ENCODE measurements at places on chromosomes 1 and 21.

- DNase-seq = peak; percentile 35
Observed at GRCh38 chr1:41918450-41919043, at the start of gene HIVEP3. HIVEP3 (minus strand) TSS chr1:41918922.

DNA sequence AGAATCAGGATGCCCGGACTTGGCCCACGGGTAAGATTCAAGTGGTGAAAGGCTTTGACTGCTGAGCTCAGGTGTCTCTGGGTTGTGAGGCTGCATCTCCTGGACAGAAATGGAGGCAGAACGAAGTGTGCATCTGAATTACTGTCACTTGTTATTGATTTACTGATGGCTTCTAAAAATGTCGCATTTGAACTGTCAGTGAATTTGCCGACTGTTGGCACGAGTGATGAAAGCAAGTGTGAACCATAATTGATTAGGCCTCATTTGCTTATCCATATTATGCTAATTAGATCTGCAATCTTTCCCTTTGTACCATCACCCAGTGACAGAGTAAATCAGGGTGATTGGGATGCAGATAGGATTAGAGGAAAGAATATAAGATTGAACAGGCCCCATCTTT, 252.4 kb downstream of the NUF2 start:
- no peak for DNase-seq

DNA sequence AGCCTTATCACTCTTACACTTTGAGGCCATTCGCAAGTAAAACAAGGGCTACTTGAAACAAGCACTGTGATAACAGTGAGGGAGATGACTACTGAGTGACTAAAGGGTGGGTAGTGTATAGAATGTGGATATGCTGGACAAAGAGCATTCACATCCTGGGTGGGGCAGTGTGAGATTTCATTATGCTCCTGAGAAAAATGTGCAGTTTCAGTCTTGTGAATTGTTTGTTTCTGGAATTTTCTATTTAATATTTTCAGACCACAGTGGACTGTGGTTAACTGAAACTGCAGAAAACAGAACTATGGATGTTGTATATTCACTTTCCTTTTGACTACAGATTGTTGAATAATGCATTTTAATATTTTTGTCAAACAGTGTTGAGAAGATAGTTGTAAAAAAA, 25.1 kb upstream of the B3GALT2 start:
- DNase-seq = peak; percentile 77

DNA sequence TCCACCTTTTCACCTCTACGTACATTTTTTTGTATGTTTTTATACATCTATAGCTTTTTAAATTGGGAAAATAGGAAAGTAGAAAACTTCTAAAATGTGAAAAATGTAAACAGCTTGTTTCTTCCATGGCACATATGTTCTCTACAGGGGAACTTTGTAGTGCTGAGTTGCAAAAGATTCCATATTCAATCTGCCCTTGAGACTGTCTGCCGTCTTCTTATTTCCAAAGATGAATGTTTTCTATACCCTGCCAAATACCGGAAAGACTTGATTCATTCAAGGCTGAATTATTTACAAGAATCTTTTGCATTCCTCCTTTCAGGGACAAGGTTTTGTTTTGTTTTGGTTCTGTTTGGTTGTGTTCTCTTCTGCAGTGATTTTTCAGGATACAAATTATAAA, 1334.5 kb upstream of the ADGRL4 start:
- DNase-seq = peak; percentile 2

DNA sequence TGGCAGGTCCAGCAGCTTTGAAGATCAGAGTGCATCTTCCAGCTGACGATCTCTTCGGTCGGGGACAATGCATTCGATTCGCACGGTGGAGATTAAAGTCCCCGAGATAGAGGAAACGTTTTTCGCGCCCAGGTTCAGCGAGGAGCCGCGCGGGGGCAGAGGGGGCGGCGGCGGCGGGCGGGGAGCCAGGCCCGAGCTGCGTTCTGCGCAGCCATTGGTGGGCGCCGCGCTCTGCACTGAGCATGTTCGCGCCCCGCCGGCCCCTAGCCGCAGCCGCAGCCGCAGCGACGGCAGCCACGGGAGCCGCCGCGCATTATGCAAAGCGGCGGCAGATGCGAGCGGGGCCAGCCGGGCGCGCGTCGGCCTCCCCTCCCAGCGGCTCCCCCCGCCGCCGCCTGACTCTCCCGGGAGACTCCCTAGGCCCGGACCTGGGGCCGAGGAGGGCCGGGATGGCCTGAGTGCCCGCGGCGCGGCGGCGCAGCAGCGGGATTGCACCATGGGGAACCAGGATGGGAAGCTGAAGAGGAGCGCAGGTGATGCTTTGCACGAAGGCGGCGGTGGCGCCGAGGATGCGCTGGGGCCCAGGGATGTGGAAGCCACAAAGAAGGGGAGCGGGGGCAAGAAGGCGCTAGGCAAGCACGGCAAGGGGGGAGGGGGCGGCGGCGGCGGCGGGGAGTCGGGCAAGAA, at the start of gene FMN2:
FMN2 (plus strand) TSS at position 270 of the 687 bp plus-strand sequence; CDS start at position 497, 227 bp downstream.
- peak; percentile 74 for DNase-seq

- DNase-seq = peak; percentile 76
Observed at GRCh38 chr1:171814692-171815091, 26.6 kb upstream of the DNM3 start.

- DNase-seq = no peak
Observed at GRCh38 chr21:42509244-42509643, 4.4 kb upstream of the SLC37A1 start.

DNA sequence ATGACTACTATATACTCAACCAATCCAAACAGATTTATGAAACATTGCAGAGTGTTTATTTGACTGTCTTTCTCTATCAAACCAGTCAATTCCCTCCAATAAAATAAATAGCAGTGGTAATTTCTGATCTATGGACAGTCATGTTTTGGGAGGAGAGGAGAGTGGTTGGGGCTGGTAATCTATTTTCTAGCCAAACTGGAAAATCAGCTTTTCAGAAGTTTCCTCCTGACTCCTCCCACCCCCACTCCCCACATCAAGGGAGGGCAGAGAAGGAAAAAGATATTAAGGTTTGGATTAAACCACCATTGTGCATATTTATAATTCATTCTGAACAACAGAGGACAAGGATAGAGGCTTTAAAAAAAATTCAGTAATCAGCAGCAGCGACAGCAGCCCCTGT, 69.4 kb upstream of the SOX13 start:
- DNase-seq = no peak

DNA sequence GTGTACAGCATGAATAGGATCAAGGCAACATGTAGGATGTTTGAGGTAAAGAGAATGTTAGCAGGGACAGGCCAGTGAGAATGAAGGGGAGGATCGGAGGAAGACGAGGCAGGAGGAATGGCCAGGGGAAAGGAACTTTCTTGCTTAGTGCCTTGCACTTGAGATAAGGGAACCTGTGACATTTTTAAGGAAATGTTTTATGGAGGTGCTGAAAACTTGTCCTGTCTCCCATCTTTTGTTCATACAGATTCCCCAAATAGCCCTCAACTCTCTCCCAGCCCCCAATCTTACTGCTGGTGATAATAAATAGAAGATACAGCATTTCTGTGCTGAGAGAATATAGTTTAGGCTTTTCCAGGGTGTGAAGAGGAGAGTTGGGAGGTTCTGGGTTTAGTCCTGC, 13.6 kb downstream of the ATP8B2 start:
- no peak for DNase-seq

DNA sequence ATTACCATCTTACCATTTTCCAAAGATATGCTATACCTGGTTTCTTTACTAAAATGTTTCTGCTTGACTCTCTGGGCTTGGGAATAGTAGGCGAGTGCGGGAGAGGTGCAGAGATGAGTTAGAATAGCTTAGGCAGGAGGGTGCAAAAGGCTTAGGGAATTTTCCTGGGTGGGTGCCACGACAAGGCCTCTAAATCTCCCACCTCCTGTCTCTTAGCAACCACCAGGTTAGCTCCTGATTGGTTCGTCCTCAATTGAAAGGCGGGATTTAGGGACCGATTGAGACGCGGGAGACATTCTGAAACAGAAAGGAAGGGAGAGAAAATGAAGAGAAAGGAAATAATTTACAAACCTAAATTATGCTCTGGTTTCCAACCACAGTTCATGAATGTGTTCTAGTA, 3.1 kb downstream of the ACKR1 start:
- no peak for DNase-seq

DNA sequence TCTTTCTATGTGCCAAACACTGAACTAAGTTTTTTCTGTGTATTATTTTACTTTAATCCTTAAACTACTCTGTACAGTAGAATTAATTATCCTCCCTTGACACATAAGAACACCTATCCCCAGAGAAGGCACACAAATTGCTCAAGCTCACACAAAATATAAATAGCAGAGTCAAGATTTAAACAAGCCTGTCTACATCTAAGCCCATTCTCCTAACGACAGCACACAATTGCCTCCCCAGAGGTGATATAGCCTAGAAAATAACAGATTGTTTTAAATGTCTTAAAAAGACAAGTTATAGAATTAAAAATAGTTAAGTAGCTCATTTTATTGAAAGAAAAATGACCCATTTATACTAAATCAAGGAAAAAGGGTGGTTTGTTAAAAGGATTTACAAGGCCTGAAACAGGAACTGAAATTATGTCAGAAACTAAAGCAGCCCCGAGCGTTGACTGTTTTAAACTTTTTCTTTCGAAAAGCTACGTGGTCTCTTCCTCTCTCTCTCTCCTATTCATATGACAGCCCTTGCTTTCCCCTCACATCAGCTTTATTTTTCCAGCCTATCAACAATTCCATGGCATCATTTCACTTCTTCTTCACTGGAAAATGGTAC, 30.5 kb downstream of the TNFSF18 start:
- DNase-seq = no peak

GRCh38 chr1:167983797-167984420, 47.0 kb upstream of the MPC2 start:
- DNase-seq = no peak

- peak; percentile 80 for DNase-seq
Observed at GRCh38 chr1:180586671-180587155, 27.9 kb downstream of the OVAAL start.

DNA sequence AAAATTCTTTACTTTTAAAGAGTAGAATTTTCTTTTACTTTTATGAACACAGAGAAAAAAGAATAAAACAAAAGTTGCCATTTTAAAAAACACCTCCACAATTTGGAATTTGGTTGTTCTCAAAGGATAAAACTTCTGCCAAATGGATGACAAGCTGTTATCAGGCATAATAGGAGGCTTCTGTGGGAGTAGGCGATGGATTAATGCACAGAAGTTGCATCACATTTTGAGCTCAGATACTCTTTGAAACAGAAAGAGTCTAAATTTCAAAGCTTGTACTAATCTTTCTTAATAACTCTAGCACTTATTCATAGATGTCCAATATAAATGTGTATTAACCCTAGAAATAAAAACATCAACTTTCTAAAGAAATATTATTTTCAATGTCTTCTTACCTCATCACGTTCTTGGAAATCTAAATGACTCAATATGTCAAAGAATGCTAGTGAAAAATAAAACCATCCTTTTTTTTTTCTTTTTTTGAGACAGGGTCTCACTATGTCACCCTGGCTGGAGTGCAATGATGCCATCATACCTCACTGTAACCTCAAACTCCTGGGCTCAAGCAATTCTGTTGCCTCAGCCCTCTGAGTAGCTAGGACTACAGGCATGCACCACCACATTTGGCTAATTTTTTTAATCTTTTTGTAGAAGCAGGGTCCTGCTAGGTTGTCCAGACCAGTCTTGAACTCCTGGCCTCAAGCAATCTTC, 112.8 kb upstream of the USP25 start:
- peak; percentile 60 for DNase-seq

DNA sequence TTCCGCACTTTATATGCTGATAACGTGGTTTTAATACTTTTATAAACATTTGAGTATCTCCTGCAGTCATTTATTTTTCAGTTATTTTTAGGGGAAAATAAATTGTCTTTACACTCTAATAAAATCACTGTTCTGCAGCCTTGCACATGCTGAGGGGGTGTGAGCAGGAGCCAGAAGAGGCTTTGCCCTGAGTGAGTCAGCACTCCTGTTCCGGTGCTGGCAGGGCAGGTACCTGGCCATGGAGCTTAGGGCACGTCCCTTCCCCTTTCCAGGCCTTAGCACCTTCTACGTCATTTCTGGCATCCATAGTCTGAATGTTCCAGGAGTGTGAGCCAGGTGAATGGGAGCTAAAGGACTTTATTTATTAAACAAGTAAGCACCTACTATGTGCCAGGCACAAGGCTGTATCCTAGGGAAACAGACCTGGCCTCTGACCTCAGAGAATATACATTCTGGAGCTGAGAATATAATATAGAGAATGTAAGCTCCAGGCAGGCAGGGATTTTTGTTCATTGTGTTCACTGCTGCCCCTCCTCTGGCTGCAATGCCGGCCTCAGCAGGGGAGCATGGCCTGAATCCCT, 402.9 kb downstream of the PTPRU start:
- no peak for DNase-seq

All from fibroblast of upper back skin (primary cell).